ENCODE measurements at places on chromosomes 11 and 22. TPM values are rescaled to one million over a fixed set of nuclear protein-coding genes. Genes with fewer than 3 reads are reported as not detected.

Gene SCT
- total RNA-seq, result not detected

Gene GAL3ST1
- not detected for total RNA-seq

Gene KLHL35
- 0.50 TPM for total RNA-seq

Gene PGM2L1
- 8.4 TPM for total RNA-seq

Gene EFCAB6
- 0.20 TPM for total RNA-seq

Gene OR10D3
- total RNA-seq, result not detected

Gene SMIM35
- total RNA-seq, result 0.27 TPM

Gene OR8D1
- total RNA-seq, result not detected

Gene KDM4E
- total RNA-seq, result not detected

Gene LMO2
- total RNA-seq, result not detected

Gene EXPH5
- 3.3 TPM for total RNA-seq

Gene SCGB1D2
- not detected for total RNA-seq

Gene MAPK11
- total RNA-seq, result 10.7 TPM

Gene APOBEC3B
- 8.8 TPM for total RNA-seq

Gene MPZL3
- 22.0 TPM for total RNA-seq

All from activated CD4-positive, alpha-beta T cell treated with anti-CD3 and anti-CD28 coated beads, Interleukin-2, amount 10 ng/mL, durations not matched to agents 7 days and 5 days (primary cell).